ENCODE measurements at places on chromosomes 5 and 9.
A peak's percentile ranks its signal among the peaks of the same experiment; 100 is the strongest.

GRCh38 chr9:80691229-80691628 lies 998.1 kb downstream of the TLE1 start:
- DNase-seq = no peak

GRCh38 chr5:122063836-122064235 lies 14.2 kb downstream of the LOX start:
- DNase-seq = no peak

- no peak for DNase-seq
These were observed 32.4 kb upstream of the SHB start for GRCh38 chr9:38101423-38101822.

- no peak for DNase-seq
These were observed 134.1 kb downstream of the ACTBL2 start for GRCh38 chr5:57348376-57349140.

- no peak for DNase-seq
These were observed 142.0 kb downstream of the FAM114A2 start for GRCh38 chr5:153896701-153897100.

GRCh38 chr5:16700081-16700480 lies 83.3 kb upstream of the RETREG1 start:
- DNase-seq = no peak

- peak; percentile 53 for DNase-seq
These were observed 5.3 kb downstream of the ELAVL2 start for GRCh38 chr9:23820451-23821374.

DNA sequence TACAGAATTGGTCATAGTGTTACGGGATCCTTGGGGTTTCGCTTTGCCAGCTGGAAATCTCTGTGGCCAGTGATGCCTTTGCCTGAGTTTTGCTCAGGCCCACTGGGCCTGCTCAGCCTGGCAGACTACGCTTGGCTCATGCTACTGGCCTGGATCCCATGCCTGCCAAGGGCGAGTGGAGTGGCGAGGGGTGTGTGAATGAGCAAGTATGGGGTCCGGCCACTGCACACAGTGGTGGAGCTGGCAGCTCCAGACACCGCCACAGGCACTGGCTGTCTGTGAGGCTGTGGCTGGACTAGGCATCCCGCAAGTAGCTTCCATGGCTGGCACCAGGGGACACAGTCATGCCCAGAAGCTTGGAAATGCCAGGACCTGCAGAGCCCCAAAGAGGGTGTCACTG lies 240.3 kb downstream of the ARRDC3 start:
- DNase-seq = no peak

All from nephron progenitor cell (in vitro differentiated cells).